ENCODE measurements at places on chromosomes 6 and 20. TPM values are rescaled to one million over a fixed set of nuclear protein-coding genes. Genes with fewer than 3 reads are reported as not detected.

DNA sequence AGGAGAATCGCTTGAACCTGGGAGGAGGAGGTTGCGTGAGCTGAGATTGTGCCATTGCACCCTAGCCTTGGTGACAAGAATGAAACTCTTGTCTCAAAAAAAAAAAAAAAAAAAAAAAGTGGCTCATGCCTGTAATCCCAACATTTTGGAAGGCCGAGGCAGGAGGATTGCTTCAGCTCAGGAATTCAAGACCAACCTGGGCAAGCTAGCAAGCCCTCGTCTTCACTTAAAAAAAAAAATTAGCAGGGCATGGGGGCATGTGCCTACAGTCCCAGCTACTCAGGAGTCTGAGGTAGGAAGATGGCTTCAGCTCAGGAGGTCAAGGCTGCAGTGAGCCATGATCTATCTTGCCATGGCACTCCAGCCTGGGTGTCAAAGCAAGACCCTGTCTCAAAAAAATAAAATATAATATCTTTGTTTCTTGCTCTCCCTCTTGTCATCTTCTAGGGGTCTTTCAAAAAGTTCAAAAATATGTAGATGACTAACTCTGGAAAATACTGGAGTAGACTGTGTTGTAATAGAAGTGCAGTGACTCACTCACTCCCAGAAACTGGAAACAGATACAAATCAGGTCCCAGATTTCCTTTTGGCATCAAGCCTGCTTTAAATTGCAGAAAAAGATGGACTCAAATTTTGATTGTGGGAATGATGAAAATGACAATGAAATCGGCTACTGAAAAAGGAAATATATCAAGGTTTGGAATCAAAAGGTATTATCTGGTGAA is 2.8 kb upstream of the GINM1 start:
- DNase-seq: no peak

DNA sequence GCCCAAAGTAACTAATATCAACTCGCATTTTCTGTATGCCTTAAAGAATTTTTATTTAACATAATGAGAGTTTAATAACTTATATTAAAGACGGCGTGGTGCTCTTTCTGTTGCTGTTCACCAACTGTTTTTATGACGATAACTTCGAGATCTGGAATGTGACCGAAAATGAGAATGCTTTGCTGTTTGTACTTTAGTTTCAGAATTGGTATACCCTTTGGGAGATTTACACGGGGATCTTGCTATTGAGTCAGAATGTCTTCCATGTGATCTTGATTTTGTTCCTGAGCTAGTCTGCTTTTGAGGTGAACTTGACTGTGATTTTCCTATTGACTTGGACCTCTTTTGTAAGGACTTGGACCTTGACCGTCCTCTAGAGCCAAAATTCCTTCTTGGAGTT is 17.9 kb downstream of the PNRC1 start:
- no peak for DNase-seq

GRCh38 chr6:159075506-159076228 is 30.9 kb upstream of the TAGAP start:
- DNase-seq: no peak

- no peak for DNase-seq
Observed at GRCh38 chr6:17219098-17219497, 62.1 kb upstream of the RBM24 start.

DNA sequence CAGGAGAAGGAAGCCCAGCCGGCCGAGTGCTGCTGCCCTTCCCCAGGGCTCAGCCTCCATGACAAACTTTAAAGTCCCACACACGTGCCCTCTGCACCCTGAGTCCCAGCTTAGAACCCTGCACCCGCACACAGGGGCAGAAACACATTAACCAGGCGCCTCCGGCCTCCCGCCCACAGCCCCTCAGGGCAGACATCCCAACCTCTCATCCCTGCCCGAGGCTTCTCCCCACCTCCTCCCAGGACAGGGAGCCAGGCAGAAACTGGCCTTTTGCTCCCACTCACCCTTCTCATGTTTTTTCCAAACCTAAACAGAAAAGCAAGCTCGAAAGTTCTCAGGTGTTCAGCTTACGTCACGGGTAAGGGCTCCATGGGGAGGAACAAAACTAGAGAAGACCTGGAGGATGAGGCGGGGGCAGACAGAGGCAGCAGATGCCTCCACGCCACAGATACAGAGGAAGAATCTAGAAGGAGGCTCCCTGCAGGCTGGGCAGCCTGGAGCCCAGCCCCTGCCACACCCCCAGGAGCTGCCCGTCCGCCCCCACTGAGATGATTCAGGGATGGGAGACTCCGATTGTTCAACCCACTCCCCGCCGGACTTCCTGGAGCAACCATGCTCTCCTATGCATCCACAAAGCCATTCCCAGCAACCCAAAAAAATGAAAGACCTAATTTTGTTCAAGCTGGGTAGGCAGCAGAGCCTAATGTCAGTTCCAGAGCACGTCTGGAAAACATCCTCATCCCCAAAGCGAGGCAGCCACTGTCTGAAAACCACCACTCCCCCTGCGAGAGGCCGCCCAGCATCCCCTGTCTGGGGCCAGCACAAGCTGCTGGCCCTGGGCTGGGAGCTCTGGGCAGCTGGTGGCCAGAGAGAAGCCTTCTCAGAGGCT is 8.8 kb downstream of the KCNQ2 start:
- no peak for DNase-seq

The FAM209B gene
- total RNA-seq: 0.82 TPM
